A549 treated with CpdA at 1 μM for 4 hours (cell line): ENCODE measurements at places on chromosomes 13 and 19. TPM values are rescaled to one million over a fixed set of nuclear protein-coding genes. Genes with fewer than 3 reads are reported as not detected.

ZNF296 gene
- total RNA-seq: 5.1 to 9.5 TPM (median 8.6 TPM) in 5 replicates

NLRP4 gene
- total RNA-seq: not detected in 5 replicates

SBK2 gene
- 1.8 to 3.1 TPM (median 2.5 TPM) in 5 replicates for total RNA-seq

C19orf81 gene
- total RNA-seq: 4.4 to 11.2 TPM (median 9.5 TPM) in 5 replicates

LGALS7 gene
- total RNA-seq: 0.32 TPM in 1 of 5 replicates, not detected in the others

PPP1R12C gene
- 59.8 to 96.4 TPM (median 87.1 TPM) in 5 replicates for total RNA-seq

FUT1 gene
- 0.07 to 0.09 TPM (median 0.07 TPM) in 4 of 5 replicates, not detected in the other for total RNA-seq

HAUS8 gene
- total RNA-seq: 13.3 to 16.4 TPM (median 15.0 TPM) in 5 replicates

MARCHF2 gene
- total RNA-seq: 13.4 to 18.0 TPM (median 15.8 TPM) in 5 replicates

IER2 gene
- total RNA-seq: 60.3 to 91.4 TPM (median 81.0 TPM) in 5 replicates

IRGQ gene
- total RNA-seq: 5.1 to 9.9 TPM (median 6.5 TPM) in 5 replicates

MYH14 gene
- 4.9 to 6.7 TPM (median 6.3 TPM) in 5 replicates for total RNA-seq

F2RL3 gene
- not detected in 5 replicates for total RNA-seq

LILRA5 gene
- not detected in 5 replicates for total RNA-seq

BICRA gene
- 12.0 to 16.8 TPM (median 13.9 TPM) in 5 replicates for total RNA-seq

C1QTNF9 gene
- not detected in 5 replicates for total RNA-seq

CYP2F1 gene
- not detected in 5 replicates for total RNA-seq

PODNL1 gene
- total RNA-seq: 0.87 to 1.5 TPM (median 1.2 TPM) in 5 replicates

KIR3DL1 gene
- not detected in 5 replicates for total RNA-seq

C2CD4C gene
- 0.24 to 0.59 TPM (median 0.53 TPM) in 5 replicates for total RNA-seq

ANGPTL8 gene
- not detected in 5 replicates for total RNA-seq

ZNF575 gene
- 1.4 to 2.7 TPM (median 1.9 TPM) in 5 replicates for total RNA-seq

LIM2 gene
- total RNA-seq: not detected in 5 replicates

SGCG gene
- total RNA-seq: not detected in 5 replicates

TJP3 gene
- total RNA-seq: 0.19 to 0.96 TPM (median 0.74 TPM) in 5 replicates

TMEM86B gene
- 2.7 to 6.3 TPM (median 5.5 TPM) in 5 replicates for total RNA-seq

PCDH17 gene
- 0.01 TPM in 1 of 5 replicates, not detected in the others for total RNA-seq

DLEU7 gene
- not detected in 5 replicates for total RNA-seq

CLEC17A gene
- not detected in 5 replicates for total RNA-seq

ZNF221 gene
- total RNA-seq: 0.23 to 0.90 TPM (median 0.61 TPM) in 5 replicates

THSD1 gene
- 9.4 to 11.7 TPM (median 9.6 TPM) in 5 replicates for total RNA-seq

TSSK6 gene
- 0.83 to 2.1 TPM (median 2.0 TPM) in 5 replicates for total RNA-seq

SYCN gene
- not detected in 5 replicates for total RNA-seq

NCAN gene
- total RNA-seq: 0.03 to 0.20 TPM (median 0.11 TPM) in 4 of 5 replicates, not detected in the other

ATP13A1 gene
- total RNA-seq: 22.5 to 35.4 TPM (median 33.4 TPM) in 5 replicates

DACT3 gene
- total RNA-seq: 0.19 to 0.41 TPM (median 0.38 TPM) in 5 replicates

NKPD1 gene
- 0.06 to 0.13 TPM (median 0.08 TPM) in 5 replicates for total RNA-seq

PBX4 gene
- 1.3 to 1.6 TPM (median 1.4 TPM) in 5 replicates for total RNA-seq

GAPDHS gene
- total RNA-seq: not detected in 5 replicates

HSH2D gene
- 0.08 TPM in 1 of 5 replicates, not detected in the others for total RNA-seq

GRIK5 gene
- total RNA-seq: 0.42 to 0.93 TPM (median 0.57 TPM) in 5 replicates

HSPB6 gene
- 0.26 to 0.50 TPM (median 0.38 TPM) in 5 replicates for total RNA-seq

STK11 gene
- 38.1 to 41.5 TPM (median 39.5 TPM) in 5 replicates for total RNA-seq

ZNF793 gene
- total RNA-seq: 0.07 to 0.25 TPM (median 0.12 TPM) in 4 of 5 replicates, not detected in the other

ZIC5 gene
- total RNA-seq: 2.9 to 4.0 TPM (median 3.2 TPM) in 5 replicates

SOHLH2 gene
- not detected in 5 replicates for total RNA-seq

ZNF222 gene
- total RNA-seq: 3.0 to 6.0 TPM (median 3.5 TPM) in 5 replicates

DPF1 gene
- 2.9 to 4.9 TPM (median 4.2 TPM) in 5 replicates for total RNA-seq

ZNF497 gene
- 0.85 to 1.9 TPM (median 1.6 TPM) in 5 replicates for total RNA-seq

FLT3 gene
- not detected in 5 replicates for total RNA-seq

ZSCAN5C gene
- not detected in 5 replicates for total RNA-seq

USHBP1 gene
- not detected in 5 replicates for total RNA-seq

ZNF560 gene
- not detected in 5 replicates for total RNA-seq
